ENCODE measurements at places on chromosomes 5 and 9.

- DNase-seq: no peak
Measured at GRCh38 chr9:16825331-16825725, 45.1 kb downstream of the BNC2 start.

DNA sequence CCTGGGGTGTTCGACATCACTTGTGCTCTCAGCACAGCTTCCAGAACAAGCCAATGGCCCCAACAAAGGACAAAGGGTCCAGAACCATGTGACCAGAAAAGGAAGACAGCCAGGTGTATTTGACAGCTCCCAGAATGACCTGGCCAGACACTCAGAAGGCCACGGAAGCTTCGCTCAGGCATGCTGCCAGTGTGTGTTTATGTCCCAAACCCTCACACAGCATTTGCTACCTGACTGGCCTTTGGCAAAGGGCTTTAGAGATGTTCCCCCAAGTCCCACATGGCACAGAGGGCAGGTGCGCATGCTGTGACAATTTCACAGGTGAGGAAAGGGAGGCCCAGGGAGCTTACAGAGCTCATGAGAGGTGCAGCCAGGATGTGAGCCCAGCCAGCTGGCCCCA, 39.5 kb downstream of the MED10 start:
- no peak for DNase-seq

DNA sequence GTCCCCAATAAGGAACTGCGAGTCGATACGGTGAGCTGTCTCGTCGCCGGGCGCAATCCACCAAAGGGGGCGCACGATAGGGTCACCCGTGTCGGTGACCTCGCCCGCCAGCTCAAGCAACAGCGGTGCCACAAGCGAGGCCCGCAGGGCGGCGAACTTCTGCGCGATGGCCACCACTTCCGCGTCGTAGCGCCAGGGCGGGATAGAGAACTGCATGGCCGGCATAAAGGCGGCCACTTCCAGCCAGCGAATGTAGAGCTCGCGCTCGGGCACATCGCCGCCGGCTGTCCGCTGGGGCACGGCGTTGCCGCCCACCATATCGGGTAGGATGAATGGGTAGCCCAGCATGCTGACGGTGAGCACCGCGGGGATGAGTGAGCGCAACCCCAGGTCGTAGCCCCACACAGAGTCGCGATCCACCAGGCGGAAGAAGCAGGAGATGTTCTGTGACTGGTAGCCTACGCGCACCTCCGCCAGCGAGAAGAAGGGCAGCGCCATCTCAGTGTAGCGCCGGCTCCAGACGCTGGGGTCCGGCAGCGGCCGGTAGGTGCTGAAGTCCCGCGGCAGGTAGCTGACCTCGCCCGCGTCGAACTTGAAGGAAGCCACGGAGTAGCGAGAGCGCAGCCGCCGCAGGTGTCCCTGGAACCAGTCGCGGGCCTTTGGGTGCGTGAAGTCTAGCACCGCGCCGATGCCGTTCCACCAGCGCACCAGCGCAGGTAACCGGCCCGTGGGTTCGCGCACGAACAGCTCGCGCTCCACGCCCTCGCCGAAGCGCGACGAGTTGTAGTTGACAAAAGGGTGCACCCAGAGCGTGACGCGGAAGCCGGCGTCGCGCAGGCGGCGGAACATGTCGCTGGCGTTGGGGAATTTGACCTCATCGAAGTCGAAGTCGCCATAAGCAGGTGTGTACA, 5.5 kb downstream of the MYORG start:
- DNase-seq: no peak

- peak; percentile 40 for DNase-seq
Measured at GRCh38 chr5:120532835-120533234, 68.7 kb downstream of the PRR16 start.

DNA sequence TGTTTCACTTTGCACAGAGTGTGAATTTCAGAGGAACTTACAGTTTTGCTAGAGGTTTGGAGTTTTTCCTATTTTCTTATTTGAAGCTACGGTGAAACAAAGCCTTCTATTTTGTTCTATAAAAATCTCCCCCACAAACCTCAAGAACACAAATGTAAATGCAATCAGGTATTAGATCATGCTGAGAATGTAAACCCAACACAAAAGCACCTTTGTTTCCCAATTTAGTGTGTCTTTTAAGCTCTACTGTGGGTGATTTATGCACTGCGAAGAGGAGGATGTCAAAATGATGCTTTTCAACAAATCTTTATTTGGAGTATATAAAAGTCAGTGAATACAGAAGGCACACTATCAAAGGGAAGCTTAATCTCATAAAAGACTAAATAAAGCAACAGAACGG, 4.3 kb upstream of the DRD1 start:
- DNase-seq: no peak

GRCh38 chr5:93635991-93636390, 53.0 kb downstream of the NR2F1 start:
- DNase-seq: no peak

All from hematopoietic multipotent progenitor cell (in vitro differentiated cells).